ENCODE measurements at places on chromosomes 16 and 17.

GRCh38 chr16:73000020-73000906, 47.7 kb downstream of the ZFHX3 start:
- DNase-seq: no peak

DNA sequence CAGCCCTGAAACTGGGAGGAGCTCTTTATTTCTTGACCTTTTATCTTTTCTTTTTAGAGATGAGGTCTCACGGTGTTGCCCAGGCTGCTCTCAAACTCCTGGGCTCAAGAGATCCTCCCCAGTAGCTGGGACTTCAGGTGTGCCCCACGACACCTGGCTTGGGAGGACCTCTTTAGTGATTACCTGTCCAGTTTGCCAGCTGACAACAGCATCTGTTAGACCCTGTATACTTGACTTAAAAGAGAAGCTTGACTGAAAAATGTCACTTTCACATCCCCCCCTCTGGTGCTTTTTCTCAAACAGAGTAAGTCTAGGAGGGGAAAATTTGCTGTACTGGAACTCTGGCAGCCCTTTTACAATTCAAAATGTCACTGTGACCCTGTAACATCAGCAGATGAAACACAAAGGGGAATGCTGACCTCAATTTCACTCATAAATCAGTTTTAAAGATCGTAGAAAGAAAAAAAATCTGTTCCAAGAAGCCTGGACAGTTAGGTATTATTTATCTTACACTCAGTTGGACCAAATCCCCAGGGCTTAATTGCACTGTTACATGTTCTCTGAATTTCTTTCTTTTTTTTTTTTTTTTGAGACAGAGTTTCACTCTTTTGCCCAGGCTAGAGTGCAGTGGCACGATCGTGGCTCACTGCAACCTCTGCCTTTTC, 1.8 kb upstream of the ERN1 start:
- DNase-seq: no peak

DNA sequence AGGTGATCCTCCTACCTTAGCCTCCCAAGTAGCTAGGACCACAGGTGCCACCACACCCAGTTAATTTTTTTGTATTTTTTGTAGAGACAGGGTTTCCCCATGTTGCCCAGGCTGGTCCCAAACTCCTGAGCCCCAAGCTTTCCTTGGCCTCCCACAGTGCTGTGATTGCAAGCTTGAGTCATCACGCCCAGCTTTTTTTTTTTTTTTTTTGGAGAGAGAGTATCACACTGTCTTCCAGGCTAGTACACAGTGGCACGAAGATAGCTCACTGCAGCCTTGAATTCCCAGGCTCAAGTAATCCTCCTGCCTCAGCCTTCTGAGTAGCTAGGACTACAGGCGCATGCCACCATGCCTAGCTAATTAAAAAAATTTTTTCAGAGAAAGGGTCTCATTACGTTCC, 27.2 kb downstream of the HEATR9 start:
- no peak for DNase-seq

GRCh38 chr17:69857412-69857835, 217.6 kb upstream of the KCNJ16 start:
- no peak for DNase-seq

- no peak for DNase-seq
Observed at GRCh38 chr17:20270369-20270768, 197.0 kb downstream of the LGALS9B start.

DNA sequence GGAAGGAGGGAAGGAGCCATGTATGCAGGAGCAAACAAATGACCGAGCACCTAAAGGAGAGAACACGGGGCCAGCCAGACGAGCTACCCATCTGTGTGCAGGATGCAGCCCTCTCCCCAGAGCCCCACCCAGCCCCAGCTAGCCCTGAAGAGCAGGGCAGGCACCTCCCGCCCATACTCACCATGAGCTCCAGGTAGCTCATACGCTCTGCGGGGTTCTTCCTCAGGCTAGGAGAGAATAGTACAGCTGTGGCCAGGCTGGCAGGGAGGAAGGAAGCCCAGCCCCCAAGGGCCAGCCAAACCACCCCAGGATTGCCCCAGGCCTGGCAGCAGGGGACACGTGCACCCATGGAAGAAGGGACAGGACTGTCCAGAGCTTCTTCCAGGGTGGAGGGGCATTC, 81.9 kb downstream of the KCNJ18 start:
- no peak for DNase-seq

DNA sequence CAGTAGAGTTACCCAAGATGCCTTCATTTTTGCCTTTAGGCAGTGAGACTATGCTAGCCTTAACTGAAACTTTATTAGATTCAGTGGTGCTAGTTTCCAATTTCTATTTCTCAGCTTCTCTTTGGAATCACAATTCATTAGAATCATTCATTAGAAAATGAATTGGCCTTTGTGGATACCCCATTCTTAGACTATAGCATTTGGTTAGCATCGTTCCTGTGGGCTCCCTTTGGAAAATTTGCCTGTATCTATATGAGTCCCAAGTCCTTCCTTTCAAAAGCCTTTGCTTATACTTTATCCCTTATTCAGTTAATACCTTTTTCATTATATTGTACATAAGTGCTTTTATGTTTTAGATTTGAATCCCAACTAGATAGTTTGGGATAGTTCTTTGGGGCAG, 187.0 kb upstream of the TBX2 start:
- DNase-seq: no peak

DNA sequence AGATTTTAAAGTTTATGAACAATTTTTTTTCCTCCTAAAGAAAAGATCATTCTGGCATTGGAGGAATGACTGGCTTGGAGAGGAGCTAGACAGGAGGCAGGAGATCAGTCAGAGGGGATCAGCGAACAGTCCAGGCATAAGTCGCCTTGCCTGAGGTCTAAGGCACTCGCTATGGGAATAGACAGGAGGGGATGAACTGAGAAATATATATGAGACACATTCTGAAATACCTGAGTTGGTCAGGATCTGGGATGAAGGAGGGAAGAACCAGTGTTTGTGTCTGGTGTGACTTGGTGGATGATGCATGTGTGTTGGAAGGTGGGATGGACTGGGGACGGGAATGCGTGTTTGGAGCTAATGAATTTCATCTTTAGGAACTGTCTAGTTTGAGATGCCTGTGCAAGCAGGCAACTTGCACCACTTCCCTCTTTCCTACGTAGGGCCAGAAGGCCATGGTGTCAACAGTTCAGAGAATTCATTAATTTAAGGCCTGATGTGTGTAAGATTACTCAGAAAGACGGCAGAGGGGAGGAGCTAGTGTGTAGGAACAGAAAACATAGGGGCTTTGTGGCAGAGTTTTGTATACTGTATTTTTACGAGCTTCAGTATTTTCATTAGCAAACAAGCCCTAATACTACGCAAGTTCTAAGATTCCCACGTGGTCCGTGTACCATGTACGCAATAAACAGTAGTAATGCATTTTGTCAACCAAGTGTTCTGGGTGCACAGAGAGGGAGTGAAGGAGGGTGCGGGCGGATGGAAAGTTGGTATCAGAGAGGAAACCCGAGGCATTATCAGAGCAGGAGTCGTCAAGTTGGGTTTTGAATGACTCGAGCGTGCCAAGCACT, 825 bp downstream of the HEATR6 start:
- no peak for DNase-seq

DNA sequence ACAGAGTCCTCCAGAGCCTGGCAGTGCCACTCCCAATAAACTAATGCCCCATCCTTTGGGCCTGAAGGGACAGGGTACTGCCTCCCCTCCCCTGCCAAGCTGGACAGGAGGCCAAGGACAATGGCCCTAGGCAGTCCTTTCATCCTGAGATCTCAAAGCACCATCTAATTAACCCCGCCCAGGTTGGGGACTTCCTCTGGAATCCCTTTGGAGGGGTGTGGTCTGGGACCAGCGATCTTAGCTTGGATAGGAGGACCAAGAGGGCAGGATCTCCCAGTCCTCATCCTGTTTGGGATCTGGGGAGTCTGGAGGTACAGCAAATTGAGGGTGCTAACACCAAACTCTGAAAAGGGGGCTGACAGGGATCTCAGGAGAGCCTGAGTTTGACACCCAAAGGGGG, 18.2 kb upstream of the SP6 start:
- DNase-seq: no peak

DNA sequence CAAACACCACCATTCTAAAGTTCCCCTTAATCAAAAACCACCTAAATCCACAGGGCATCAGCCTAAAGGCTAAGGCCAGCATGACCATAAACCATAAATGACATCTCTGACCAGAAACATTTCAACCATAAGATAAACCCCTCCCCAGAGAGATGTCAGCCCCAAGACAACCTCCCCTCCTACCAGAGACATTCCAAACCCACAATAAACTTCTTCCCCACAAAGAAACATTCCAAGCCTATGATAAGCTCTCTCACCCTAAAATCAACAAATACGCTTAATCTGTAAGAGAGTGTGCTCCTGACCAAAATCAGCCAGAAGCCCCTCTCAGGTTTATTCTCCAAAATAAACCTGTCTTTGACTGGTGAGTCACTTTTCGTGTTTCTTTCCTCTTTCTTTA, 54.8 kb downstream of the SLFN5 start:
- DNase-seq: no peak

DNA sequence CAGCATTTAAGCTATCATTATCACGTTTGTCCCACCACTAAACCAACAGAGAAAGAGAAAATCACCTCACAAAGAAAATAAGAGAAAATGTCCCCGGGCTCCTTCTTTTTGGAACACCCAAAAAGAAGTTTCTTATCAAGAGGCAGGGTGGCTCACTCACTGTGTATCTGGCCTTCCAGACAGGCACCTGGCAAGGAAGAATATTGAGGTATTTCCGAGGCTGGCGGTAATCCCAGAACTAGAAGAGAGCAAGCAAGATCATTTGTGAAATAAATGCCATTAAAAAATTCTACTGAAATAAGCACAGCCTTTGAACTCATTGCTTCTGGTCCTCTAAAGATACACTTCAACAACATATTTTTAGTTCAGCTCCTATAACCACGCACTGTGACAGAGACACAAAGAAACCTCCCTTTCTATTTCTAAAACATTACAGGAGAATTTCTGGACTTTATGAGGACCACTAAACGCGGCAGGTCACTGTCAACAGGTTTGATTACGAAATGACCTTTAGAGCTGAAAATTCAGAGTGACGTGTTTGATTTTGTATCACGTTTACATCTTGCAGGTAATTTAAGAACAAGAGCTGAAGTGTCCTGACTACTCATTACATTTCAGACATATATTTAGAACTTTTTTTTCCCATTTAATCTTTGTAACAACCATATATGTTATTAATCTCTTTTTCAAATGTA, 61.0 kb downstream of the WDR59 start:
- DNase-seq: no peak

- no peak for DNase-seq
Observed at GRCh38 chr17:75439287-75439686, 17.1 kb upstream of the TMEM94 start.

- no peak for DNase-seq
Observed at GRCh38 chr17:47895347-47895855, 635 bp upstream of the SP2 start.

DNA sequence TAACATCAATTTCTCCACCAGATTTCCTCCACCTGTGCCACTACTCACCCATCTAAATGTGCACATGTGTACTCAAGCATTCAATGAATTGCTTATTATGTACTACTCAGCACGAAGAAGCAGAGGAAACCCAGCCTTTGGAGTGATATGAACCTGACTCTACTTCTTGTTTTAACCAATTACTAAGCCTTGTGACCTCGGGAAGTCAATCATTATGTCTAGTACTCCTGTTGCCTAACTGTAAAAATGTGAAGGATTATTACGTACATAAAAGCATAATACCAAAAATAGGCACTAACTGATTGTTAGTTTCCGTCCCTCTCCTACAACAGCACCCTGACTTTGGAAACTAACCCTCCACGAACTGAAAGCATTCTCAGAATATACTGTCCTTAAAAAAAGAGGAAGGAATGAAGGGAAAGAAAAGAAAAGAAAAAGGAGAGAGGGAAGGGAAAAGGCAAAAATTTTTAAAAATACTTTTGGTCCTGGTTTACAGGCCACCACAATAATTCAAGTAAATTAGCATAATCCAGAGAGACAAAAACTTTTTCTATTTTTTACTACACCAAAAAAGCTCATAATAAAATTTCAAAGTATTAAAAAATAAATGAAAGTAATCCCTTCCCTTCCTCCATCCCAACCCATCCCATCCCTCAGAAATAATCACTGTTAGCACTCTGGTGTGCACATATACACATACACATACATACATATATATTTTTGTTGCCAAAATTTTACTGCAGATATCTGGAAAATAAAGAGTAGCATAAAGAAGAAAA, 53.6 kb downstream of the KANSL1 start:
- DNase-seq: no peak

- DNase-seq: no peak
Observed at GRCh38 chr16:29991571-29991904, 3.9 kb downstream of the HIRIP3 start.

- no peak for DNase-seq
Observed at GRCh38 chr16:49566432-49566831, 192.8 kb downstream of the C16orf78 start.

DNA sequence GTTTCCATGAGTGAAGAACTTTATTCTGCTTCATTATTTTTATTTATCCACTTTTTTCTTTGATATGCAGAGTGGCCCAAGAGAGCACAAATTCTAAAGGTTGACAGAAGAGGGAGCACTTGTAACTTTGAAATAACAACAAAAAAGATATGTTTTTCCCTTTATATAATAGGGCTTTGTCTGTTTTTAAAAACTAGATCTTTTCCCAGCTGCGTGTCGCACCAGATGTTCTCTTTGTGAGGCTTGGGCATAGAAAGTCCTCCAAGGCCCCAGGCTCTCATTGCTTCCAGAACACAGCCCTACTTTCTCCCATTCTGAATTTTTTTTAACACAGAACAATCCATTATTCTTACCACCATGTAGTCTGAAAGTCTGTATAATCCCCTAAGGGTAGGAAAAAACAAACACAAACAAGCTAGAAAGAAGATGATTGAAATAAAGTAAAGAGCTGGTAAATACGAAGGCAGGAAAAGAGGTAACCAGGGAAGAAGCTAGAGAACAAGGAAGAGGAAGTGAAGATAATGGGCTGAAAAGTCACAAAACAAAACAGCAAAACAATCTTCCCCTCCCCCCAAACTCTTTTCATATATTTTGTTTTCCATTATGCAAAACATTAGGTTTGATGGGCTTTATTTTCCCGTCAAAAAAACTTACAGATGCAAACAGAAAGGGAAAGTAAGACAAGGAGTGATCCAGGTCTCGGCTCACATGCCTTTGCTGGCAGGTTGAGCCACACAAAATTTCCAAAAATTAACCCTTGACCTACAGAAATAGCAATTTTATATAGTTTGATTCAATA, 160.4 kb downstream of the ABCA8 start:
- DNase-seq: no peak

- peak; percentile 53 for DNase-seq
Observed at GRCh38 chr17:48541577-48542113, 3.3 kb downstream of the HOXB2 start.

- DNase-seq: no peak
Observed at GRCh38 chr17:78411241-78411857, 32.9 kb downstream of the PGS1 start.

- DNase-seq: no peak
Observed at GRCh38 chr17:44022246-44022645, 7.5 kb upstream of the TMEM101 start.

GRCh38 chr16:3938471-3938842, 57.9 kb upstream of the CREBBP start:
- DNase-seq: no peak

DNA sequence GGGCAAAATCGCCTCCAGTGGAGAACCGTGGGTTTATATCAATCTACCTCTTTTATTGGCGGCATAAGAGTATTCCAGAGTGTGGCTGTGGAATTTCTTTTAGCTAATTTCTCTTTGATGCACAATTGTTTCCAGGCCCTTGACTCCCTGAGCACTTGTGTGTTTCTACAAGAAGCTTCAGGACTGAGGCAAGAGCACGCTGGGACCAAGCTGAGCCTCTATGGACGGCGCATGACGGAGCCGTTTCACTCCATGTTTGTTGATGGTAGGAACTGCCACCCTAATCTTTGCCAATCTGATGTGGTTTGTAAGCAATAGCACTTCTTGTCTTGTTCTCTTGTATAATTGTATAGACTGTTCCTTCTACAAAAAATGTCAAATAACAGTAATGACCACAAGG, 11.2 kb upstream of the ANKRD40CL start:
- DNase-seq: no peak
